ENCODE measurements at places on chromosomes 7 and 10.

DNA sequence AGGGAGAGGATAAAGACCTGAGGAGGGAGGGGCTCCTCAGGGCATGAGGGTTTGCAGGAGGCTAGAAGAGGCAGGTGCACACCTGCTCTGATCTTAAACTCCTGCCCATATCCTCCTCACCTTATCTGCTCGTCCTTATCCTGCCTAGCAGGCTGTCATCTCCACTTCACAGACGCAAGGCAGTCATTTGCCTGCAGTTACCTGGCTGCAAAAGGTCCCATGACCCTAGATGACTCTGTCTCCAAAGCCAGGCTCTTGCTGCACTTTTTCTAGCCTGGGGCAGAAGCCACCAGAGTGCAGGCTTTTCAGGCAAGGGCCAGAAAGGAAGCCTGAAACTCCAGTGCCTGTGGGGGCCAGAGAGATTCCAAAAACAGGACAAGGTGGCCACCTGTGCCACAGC lies 1.7 kb upstream of the ZNF853 start:
- DNase-seq: no peak

- DNase-seq: no peak
Observed at GRCh38 chr7:142806022-142806356, 35.2 kb downstream of the PRSS2 start.

DNA sequence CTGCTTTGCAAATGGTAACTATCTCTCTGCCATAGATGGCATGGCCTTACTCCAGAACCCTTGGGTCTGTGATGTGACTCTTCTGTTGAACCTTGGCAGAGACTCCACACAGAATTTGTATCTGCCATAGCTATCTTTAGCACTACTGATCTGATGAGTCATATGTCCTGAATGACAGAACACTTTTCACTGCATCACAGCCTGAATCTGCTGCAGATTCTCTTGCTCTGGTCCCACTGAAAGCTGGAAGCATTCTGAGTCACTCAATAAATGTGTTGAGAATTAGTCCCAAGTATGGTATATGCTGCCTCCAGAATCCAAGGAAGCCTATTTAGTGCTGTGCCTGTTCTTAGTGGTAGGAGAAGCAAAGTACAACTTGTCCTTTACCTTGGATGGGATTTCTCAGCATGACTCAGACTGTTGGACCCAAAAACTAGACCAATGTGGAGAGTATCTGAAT lies 39.5 kb upstream of the ANKRD1 start:
- no peak for DNase-seq

GRCh38 chr7:14260011-14260410 lies 270.5 kb upstream of the ETV1 start:
- no peak for DNase-seq

GRCh38 chr10:51176976-51177695 lies 102.8 kb downstream of the PRKG1 start:
- DNase-seq: no peak

DNA sequence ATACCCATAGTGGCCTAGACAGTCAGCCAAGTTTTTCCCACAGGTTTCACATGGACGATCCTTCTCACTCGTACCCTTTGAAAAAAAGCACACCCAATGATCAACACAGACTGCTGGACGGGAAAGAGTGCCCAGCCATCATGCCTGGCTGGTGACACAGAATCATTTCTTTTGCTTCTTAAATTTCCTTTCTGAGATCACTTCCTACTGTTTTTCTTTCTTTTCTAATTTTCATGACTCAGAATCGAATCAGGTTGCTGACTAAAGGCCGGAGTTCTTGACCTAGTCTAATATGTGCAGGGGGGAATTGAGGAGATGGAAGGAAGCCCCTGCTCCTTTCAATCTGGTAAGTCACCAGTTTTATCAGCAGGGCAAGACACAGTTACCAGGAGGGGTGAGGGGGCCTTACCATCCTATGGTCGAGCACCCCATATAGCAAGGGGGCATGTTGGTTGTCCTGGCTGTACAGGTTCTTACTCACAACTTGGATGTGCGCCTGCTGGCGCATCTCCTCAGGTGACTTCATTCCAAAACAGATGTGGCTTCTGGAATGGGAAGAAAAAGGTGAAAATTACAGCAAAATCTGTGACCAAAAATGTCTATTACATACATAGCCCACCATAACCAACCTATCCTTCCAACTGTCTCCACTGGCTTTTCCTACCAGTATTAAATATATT lies 3.5 kb downstream of the POLR3A start:
- DNase-seq: no peak

- DNase-seq: no peak
Observed at GRCh38 chr10:106863549-106863948, 301.0 kb downstream of the SORCS1 start.

GRCh38 chr10:113320987-113321386 lies 231.9 kb upstream of the HABP2 start:
- DNase-seq: no peak

- no peak for DNase-seq
Observed at GRCh38 chr10:3623746-3624145, 161.3 kb downstream of the KLF6 start.

GRCh38 chr10:48957361-48958151 lies 17.9 kb upstream of the LRRC18 start:
- DNase-seq: no peak

GRCh38 chr7:18491871-18492270 lies 3.7 kb upstream of the HDAC9 start:
- no peak for DNase-seq

DNA sequence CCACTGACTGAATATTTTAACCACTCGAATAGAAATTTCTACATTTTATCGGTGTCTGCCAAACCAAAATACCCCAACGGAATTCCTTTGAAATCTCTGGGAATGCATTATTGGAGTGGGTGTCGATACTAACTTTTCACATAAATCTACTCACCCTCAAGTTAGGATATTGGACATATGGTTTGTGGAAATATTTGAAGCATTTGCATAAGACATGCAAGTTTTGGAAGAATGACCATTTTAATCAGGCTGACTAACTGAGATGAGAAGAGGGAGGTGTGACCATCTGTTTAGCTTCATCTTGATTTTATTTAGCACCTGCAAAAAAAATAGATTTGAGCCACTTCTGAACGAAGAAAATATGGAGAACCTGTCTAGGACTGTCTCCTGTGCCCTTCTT lies 61.2 kb downstream of the KLF6 start:
- DNase-seq: no peak

DNA sequence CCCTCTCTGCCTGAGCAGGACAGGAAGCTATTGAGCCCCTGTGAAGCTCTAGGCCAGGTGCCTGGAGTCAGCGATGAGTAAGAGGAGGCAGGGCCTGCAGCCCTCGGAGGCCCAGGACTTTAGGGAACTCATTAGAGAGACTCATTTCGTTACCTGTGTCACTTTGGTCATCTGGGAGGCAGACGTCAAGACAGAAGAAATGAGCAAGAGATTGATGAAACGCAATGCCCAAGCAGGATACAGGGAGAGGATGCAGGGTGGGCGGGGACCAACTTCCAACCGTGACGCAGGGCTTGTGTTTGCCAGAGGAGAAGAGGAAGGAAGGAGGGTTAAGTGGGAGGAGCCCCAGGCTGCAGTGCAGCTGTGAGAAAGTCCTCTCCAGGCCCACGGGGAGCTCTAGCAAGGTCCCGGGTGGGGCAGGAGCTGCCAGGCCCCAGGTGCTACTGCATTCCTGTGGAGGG lies 26.4 kb upstream of the GNA12 start:
- peak; percentile 66 for DNase-seq

DNA sequence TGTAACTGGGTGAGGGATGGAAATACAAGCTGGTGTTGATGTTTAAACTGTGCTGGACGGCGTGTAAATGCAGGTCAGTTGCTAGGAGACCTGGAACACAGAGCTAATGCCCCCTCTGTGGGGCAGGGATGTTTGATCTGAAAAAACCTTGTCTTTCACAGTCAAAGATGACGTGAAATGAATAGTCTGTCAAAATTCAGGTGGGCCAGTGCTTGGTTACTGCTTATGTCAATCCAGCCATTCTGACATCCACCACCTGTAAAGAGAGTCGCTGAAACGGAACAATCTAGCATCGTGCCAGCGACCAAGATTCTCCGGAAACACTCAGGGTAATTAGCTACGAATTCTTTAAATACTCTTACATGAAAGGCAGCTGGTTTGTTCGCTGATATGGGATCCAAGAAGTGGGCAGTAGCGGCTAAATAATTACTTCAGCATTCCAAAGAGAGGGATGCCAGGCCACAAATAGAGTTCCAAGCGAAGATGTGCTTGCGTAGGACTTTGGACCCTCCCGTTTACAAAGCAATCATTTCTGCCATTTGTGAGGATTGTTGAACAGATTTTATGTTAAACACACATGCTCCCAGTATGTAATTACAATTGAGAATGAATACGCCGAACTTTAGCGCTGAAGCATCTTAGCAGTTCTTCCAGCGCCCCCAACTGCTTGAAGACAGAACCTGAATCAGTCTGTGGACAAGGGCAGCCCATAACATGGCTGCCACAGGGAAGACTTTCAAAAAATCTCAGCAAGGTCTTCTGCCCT lies 7.3 kb upstream of the ASB4 start:
- peak; percentile 14 for DNase-seq

DNA sequence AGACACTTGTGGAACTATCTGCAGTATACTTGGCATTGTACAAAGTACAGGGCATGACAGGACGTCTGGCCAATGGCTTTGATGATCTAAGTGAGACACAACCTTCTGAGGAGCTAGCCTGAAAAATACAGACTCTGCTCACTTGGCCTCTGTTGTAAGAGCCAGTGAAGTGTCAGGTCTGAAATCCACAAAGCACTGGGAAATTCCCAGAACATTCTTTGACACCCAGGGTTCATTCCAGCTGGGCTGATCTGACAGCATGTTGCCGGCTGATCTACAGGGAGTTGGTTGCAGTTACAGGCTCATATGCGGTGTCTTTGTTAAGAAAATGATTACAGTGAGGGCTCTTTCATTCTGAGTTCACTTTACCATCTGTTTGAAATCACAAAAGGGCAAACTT lies 354.6 kb downstream of the PHF14 start:
- DNase-seq: no peak

- DNase-seq: no peak
Observed at GRCh38 chr7:27939893-27940292, 199.9 kb downstream of the TAX1BP1 start.

- no peak for DNase-seq
Observed at GRCh38 chr7:11403781-11404180, 428.2 kb downstream of the THSD7A start.

GRCh38 chr7:80900583-80901576 lies 18.0 kb downstream of the SEMA3C start:
- DNase-seq: no peak

- DNase-seq: no peak
Observed at GRCh38 chr10:100890673-100891317, 22.0 kb upstream of the SLF2 start.

GRCh38 chr10:131513445-131513844 lies 201.9 kb upstream of the TCERG1L start:
- DNase-seq: no peak

All from nephron progenitor cell (in vitro differentiated cells).